Right forelimb (tissue), 1 donor: ENCODE measurements at places on chromosomes 4 and X.

DNA sequence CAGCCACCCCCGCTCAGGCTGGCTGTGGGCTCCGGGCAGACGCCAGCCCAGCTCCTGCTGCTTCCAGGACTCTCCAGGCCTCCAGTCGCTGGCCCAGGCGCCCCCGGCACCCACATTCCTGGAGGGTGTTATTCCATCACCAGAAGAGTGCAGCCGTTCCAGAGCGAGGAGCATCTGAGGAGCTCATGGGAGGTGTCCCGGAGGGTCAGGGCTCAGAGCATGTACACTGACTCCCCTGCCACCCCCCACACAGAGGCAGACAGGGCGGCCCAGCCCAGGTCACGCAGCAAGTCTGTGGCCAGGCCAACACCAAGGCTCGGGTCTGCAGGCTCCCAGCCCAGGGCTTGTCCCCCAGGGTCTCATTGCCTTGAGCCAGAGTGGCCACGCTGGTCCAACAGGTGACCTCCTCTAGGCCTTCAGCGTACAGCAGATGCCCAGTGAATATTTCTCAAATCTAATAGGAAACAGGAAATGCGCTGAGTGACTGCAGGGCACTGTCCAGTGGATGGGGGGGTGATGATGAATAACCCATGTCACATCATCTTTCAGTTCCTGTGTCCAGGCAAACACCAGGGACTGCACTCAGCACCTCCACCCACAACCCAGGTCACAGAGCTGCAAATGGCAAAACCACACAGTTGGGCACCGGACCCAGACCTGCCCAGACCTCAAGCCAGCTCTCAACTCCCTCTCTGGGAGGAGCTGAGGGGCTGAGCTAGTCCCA is 37.2 kb downstream of the ABLIM2 start:
- no peak for DNase-seq

GRCh38 chrX:147898951-147899350 is 12.8 kb upstream of the FMR1 start:
- no peak for DNase-seq

DNA sequence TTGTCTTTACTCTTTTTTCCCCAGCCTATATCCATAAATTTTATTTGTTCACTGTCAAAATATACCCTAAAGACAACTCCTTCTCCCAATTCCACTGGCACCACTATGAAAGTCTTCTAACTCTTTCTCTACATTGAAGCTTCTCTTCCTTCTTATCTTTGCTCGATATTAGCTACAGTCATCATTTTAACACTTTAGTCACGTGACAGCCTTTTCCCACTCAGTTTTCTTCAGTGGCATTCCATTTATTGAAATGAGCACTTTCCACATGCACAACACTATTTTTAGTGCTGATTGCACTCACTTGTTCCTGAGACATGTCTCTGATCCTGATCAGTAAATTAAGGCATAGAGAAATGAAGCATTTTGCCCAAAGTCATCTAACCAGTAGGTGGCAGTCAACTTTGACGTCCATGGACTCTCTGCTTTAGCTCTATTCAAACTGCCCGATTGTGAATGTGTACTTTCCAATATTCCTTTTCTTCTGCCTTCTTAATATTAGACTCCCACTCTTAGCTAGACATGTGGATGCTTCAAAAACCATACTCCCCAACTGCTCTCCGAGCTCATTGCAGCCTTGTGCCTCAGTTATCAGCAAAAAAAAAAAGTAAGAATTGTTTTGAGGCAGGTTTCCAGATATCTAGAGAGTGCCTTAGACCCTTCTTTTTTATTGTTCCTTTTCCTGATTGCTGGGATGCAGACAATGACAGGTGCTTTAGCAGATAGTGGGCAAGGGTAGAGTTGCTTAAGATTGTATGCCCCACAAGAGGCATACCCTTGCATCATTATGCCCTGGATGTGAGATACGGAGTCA is 394.4 kb upstream of the ADGRL3 start:
- no peak for DNase-seq

DNA sequence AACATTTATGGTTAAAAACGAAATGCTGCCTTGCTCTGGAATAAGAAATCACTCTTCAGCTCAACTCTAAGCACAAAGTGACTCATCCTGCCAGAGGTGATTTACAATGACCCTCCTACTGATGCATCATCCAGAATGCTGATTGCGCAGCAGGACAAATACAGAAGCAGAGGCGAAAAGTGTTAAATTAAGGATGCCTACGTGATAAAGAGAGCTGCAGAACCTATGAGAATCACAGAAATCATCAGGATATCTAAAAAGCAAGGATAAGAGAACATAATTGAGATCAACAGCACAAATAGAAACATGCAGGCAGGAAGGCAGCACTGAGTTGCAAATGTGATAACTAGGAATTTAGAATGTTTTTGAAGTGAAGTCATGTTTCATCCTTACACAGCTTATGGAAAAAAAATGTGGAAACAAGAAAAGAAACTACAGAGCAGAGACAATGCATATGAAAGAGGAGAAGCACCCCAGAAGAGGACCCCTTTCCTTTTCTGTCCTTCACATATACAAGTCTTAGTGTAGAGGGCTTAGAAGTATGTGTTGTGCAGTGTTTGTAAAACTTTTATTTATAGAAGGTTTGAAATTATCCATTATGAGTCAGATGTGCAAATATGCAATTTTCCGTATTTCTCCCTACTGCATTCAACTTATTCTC is 188.4 kb downstream of the SLC7A11 start:
- no peak for DNase-seq

GRCh38 chr4:152579107-152579764 is 43.3 kb upstream of the FBXW7 start:
- DNase-seq, result no peak
